ENCODE measurements at places on chromosomes 13 and 19.
A peak's percentile ranks its signal among the peaks of the same experiment; 100 is the strongest.

DNA sequence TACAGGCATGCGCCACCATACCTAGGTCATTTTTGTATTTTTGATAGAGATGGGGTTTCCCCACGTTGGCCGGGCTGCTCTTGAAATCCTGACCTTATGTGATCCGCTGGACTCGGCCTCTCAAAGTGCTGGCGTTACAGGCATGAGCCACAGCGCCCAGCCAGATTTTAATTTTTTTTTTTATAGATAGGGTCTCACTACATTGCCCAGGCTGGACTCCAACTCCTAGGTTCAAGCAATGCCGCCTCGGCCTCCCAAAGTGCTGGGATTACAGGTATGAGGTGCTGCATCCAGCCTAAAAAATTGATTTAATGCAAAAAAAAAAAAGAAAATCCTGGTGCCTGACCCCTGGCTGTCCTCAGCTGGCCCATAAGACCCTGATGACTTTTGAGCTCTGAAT, 24.9 kb upstream of the CERS4 start:
- no peak for DNase-seq

- no peak for DNase-seq
Measured at GRCh38 chr13:43522788-43523187, 264.0 kb downstream of the ENOX1 start.

DNA sequence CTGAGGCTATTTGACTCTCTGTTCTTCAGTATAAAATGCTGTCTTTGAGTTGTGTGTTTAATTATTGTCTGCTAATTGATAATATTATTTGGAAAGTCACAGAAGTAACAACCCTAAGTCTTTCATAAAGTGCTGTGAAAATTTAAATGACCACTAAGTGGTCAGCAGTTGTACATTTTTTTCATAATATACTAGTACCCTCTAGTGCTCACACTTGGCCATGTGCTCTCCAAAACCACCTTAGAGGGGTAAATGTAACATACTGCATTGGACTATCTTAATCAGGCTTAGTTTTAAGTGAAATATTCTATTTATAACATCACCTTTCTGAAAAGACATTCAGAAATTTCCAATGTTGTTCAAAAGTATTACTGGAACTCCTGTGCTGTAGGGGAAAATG, 745.3 kb downstream of the GPC5 start:
- no peak for DNase-seq

- no peak for DNase-seq
Measured at GRCh38 chr13:46715363-46715762, 81.6 kb downstream of the ESD start.

GRCh38 chr13:21529146-21529893, 70.2 kb upstream of the ZDHHC20 start:
- DNase-seq: no peak

GRCh38 chr13:19782049-19782726, 557 bp downstream of the PSPC1 start:
- peak; percentile 70 for DNase-seq

GRCh38 chr19:51712461-51713081, 11.2 kb downstream of the HAS1 start:
- DNase-seq: no peak

DNA sequence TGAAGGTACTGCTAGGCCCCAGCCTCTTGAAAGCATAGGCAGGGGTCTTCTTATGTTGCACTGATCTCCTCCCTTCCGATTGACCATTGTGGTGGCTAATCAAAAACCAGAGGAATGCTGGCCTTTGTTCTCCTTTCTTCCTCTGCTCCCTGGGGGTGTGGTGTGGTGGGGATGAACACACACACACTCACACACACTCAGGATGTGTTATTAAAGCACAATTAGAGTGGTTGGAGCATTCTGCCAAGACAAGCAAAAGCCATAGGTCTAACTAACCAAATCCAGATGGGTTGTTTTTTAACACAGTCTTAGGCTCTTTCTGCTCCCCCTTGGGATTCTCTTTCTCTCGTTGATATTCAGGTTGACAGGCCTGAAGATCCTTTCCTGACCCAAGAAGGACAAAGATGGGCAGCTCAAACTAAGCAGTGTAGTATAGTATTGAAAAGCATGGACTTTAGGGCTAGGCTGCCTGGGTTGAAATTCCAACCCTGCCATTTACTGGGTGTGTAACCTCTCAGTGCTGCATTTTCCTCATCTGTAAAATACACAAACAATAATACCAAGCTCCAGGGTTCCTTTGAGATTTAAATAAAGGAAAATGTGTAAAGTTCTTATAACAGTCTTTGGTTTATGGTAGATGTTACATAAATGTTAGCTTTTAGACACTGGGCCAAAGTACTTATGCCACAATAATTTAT, 25.5 kb upstream of the DGKH start:
- no peak for DNase-seq

DNA sequence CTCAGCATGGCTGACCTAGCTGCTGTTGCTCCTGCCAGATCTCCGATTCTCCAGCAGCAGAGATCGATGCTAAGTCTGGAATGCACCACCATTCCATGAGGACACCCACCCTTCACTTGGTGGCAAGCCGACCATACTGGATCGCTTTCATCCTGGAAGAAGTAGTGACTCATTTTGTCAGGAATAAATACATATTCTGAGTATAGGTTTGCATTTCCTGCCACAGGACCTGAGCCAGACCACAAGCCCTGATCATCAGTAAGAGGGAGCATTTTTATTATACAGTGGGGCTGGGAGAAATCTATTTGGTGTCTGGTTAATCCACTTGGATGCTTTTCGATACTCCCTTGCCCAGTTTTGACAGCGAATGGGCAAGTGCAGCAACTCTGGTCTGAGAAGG, 10.9 kb upstream of the KCTD15 start:
- DNase-seq: no peak

GRCh38 chr19:50362656-50363424, 2.6 kb downstream of the NAPSA start:
- no peak for DNase-seq

GRCh38 chr19:47494729-47495128, 10.7 kb upstream of the KPTN start:
- no peak for DNase-seq

DNA sequence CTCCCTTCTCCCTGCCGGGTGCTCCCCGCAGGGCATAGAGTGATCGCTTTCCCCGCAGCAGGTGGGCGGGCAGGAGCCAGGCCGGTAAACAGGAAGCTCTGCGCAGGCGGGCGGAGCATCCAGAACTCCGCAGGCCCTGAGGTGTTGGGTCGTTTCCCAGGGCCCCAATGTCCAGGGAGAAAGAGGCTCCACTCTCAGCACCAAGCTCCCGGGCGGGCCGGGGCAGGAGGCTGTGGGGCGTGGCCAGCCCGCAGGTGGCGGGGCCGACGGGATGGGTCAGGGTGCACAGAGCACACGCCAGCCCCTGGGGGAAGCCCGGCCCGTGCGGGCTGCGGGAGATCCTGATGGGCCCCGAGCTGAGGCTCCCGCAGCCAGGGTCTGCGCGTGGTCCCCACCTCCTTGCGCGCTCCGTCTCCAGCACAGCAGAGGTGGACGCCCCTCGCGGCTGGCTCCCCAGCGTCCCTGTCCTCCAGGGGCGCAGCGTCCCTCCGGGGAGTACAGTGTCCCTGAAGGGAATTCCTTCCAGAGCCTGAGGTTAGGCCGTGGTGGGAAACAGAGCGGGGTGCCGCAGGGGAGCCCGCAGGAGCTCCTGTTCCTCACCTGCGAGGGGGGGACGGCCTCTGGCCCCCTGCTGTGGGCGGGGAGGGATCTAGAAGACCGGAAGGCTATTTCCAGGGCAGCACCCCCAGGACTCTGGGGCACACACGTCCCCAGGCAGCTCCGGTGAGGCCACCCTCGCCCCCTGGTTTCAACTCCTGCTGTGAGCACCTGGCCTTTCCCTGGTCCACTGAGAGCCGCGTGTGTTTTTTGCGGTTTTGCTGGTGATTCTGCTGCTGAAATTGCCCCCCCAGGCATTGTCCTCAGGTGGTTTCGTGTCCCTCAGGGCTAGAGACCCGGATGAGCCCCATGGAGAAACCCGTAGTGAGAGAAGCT, 12.2 kb downstream of the PIP5K1C start:
- DNase-seq: peak; percentile 46

GRCh38 chr19:42275103-42275502, 6.1 kb downstream of the CIC start:
- DNase-seq: no peak

DNA sequence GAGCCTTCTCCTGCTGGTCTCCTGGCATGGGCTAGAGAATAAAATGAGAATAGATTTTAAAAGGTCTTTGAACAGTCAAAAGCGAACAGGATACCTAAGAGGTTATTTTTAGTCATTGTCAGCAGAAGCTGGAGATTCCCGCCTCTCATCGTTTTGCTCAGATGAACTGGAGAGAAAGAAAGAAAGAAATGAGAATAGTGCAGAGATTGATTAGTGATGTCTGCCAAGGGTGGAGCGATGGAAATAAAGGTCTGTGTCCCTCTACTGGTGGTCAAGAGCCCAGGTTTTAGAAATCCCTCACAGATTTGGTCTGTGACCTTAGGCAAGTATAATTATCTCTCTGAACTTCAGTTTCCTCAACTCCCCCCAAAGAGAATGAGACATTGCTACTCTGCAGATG, 5.3 kb downstream of the NCAN start:
- DNase-seq: no peak

DNA sequence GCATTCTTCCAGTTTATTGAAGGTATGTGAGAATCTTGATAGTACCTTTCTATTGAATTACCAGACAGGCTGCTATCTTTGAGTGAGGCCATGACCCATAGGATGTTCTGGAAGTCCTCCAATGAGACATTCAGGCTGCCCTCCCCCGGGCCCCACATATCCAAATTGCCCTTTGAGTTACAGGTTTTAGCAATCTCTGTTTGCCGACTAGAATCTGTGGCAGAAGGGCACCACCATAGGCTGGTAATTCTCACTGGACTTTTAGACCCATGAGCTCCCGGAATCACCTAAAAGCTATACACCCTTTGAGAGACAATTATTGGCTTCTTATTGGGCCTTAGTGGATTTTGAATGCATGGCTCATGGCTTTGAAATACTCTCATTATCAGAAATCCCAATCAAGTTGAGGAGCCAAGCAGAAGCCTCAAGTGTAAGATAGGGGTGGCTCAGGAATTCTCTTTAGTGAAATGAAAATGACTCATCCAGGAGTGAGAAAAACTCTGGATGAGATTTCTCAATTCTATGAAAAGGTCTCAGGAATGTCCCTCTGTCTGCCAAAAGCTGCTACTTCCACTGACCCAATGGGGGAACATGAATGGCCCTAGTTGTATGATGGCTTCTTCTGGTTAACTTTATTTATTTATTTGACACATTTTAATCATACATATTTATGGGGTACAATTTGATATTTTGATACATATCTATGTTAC, 172.1 kb upstream of the CSNK1A1L start:
- no peak for DNase-seq

GRCh38 chr13:52187029-52187423, 27.6 kb upstream of the NEK3 start:
- DNase-seq: no peak

- no peak for DNase-seq
Measured at GRCh38 chr19:53991224-53992113, at the start of gene CACNG6. Gene CACNG6, plus strand, starts transcription at chr19:53991637. Its CDS starts 1,241 bp downstream, at chr19:53992878.

DNA sequence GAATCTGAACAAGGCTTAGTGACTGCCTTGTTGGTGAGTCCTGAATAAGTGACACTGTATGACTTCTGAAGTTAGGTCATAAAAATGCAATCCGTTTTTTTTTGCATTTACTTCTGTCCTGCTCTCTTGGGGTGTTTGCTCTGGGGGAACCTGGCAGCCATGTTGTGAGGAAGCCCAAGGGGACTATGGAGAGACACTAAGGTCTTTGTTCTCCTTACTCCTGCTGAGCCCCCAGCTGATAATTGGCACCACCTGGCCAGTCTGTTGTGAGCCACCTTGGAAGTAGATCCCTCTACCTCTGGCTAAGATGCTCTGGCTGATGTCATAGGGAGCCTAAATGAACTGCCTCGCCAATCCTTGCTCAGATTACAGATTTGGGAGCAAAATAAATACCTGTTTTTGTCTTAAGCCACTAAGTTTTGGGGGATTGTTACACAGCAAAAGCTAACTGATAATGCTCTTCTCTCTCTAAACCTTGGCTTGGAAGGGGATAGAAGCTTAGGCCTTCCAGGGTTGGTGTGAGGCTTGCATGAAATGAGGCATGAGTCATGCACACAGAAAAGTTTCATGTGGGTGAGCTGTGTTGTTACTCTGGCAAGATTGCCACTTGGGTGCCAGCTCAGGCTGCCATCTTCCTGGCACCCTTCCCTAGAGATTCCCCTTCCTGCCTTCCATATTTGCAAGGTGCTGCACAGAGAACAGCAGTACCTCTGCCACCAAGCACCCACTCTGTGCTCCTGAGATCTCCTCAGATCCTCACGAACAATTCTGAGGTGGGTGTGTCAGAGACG, 10.1 kb downstream of the TUBB4A start:
- no peak for DNase-seq

DNA sequence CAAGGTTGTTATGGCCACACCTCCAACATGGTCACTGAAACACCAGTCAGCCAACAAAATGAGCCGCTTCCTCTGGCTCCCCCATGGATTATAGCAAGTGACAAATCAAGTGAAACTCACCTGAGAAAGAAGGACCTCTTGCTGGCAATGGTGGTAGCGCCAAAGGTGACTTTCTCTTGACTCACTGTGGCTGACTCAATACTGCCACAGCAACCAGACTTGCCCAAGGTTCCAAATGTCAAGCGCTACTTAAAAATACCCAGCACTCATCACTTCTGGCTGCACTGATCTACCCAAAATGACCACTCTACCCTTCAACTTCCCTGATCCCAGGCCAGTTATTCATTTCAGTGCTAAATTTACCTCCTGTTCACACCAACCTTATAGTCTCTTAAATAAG, 495.5 kb downstream of the FOXO1 start:
- DNase-seq: no peak

DNA sequence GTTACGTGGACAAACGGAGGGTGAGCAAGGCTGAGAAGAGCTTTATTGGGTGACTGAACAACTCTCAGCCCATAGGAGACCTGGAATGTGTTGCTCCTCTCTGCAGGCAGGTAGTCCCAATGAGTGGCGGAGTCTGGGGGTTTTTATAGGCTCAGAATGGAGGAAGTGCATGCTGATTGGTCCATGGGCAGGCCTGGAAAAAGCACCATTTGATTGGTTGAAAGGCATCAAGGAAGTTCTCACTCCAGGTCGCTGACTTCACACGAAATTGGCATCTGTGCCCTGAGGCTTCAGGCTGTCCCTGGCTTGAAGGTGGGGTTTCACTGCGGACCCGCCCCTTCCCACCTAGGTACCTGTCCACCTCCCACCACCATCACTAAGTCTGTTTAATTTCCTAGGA, 65.4 kb downstream of the SPATA13 start:
- DNase-seq: no peak

DNA sequence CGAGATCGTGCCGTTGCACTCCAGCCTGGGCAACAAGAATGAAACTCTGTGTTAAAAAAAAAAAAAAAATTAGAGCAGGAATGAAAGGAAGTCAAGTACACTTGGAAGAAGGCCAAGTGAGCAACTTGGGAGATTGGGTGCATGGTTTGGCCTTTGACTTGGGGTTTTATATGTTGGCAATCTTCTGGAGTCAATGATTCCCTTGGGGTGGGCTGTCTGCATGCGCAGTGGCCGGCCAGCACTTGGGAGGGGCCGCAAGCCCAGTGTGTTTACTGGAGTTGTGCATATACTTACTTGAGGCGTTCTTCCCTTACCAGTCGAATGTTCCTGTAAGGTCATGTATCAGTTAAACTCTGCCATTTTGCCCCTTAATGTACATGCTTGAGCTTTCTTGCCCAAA, 103.9 kb downstream of the FAM216B start:
- DNase-seq: no peak

- DNase-seq: no peak
Measured at GRCh38 chr19:50152578-50152977, 10.5 kb downstream of the IZUMO2 start.

All from CD8-positive, alpha-beta T cell (primary cell).